ENCODE measurements at places on chromosomes 2 and 18.

DNA sequence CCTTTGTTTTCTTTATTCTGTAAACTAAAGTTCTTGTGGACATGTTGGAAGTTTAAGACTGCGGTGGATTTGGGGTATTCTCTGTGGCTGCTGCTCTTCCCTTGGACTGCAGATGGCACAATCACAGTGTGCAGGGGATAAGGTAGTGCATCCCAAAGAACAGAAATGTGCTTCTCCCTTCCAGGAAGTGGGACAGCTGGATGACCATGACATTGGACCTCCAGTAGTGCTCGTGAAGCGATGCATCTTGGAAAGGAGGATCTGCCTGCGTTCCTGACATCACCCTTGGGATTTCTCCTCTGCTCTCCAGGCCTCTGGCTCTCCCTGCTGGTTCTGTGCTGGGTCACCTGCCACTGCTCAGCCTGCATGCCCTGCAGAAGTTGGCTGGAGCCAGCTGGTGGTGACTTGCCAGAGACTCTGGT lies 109.9 kb downstream of the SLC4A3 start:
- DNase-seq = no peak

- no peak for DNase-seq
Observed at GRCh38 chr2:231130336-231131056, 5.7 kb upstream of the HTR2B start.

GRCh38 chr2:88855620-88856408 lies 164.3 kb downstream of the RPIA start:
- no peak for DNase-seq

- no peak for DNase-seq
Observed at GRCh38 chr2:39606585-39606984, 59.1 kb upstream of the TMEM178A start.

GRCh38 chr2:83595121-83595690 lies 863.9 kb downstream of the SUCLG1 start:
- no peak for DNase-seq

DNA sequence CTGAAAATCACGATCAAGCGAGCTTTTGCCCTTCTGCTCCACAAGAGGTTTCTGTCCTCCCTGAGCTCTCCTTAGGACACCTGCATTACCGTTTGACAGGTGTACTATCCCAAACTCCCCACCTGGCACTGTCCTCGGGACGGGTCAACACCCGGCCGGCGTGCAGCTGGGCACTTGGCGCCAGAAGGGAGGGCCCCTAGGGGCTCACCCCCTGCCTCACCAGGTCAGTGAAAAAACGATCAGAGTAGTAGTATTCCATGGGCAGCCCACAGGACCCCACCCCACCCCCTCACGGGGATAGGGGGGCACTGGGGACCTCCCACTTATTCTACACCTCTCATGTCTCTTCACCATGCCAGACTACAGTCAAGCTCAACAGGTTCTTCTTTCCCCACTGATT lies 117.6 kb upstream of the ANKRD30BL start:
- DNase-seq = no peak

DNA sequence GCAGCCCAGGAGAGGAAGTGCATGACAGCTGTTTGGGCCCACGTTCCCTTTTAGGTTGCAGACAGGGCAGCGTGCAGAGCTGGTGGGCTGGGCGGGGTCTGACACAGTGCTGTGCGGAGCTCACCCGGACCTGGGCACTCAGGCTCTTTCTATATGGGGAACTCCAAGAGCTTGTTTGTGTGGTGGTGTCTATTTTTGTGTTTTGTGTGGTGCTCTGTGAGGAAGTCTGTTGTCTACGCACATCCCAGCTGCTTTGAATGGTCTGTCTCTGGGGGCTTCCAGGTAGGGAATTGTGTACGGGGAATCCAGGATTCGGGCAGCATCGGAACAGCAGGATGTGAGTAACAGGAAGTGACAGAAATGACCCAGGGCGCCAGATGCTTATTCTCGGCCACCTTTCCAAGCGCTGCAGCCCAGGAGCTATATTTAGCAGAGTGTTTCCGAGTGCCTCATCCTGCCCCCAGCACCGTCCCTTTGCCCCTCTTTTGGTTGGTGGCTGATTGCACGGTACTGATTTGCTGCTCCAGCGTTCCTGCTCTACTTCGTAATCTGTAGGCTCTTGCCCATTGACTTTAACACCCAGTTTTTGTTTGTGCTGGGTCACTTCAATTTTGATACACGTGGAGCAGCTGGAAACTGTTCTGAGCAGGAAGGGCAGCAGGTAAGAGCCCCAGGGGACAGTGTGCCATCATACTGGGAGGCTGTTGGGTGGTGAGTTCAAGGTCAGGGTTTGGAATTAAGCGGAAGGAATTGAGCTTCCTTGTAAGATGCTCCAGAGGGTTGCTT lies 64.7 kb downstream of the DGKD start:
- DNase-seq = no peak

GRCh38 chr2:55048508-55049042 lies 1.7 kb downstream of the RTN4 start:
- DNase-seq = peak; percentile 38

GRCh38 chr2:226660526-226660925 lies 139.1 kb downstream of the IRS1 start:
- DNase-seq = no peak

DNA sequence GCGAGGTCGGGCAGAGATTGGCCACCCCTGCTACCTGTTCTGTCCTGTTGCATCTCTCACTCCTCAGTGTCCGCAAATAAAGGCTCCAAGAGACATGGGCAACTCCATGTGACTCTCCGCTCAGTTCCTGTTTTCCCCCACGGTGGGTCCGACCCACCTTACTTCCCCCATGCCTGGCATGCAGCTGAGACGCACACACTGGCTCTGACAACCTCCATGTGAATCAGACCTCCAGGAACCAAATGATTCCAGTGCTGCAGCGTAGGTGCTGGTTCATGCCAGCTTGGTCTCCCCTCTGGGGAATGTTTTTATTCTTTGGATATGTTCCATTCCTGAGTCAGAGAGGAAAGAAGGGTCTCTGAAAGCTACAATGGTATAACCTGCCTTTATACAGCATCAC lies 221.5 kb downstream of the SH3RF3 start:
- DNase-seq = no peak

GRCh38 chr2:189751080-189751658 lies 11.4 kb downstream of the OSGEPL1 start:
- DNase-seq = no peak

DNA sequence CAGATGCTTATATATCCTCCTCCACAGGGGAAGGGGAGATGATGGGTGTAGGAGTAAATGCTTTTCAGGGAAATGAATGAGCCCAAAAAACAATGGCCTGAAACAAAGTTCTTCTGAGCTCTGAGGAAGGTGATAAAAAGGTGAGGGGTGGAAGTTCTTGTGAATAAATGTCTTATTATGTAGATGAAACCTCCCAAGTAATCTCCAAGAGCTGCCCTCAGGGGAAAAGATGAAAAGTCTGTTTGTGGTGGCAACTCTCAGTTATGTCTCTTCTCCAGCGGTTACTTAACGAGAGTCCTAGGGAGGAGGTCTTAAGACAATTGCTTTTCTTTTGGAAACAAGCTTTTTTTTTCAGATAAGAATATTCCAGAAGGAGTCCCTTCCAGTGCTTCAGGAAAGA lies 115.5 kb upstream of the CHAC2 start:
- DNase-seq = no peak

All from DMS79 treated with DMSO at 0.1 percent for 48 hours (cell line).